Tibial nerve (tissue), 4 donors: ENCODE measurements at places on chromosomes 2 and 18. TPM values are rescaled to one million over a fixed set of nuclear protein-coding genes. Genes with fewer than 3 reads are reported as not detected.

DNA sequence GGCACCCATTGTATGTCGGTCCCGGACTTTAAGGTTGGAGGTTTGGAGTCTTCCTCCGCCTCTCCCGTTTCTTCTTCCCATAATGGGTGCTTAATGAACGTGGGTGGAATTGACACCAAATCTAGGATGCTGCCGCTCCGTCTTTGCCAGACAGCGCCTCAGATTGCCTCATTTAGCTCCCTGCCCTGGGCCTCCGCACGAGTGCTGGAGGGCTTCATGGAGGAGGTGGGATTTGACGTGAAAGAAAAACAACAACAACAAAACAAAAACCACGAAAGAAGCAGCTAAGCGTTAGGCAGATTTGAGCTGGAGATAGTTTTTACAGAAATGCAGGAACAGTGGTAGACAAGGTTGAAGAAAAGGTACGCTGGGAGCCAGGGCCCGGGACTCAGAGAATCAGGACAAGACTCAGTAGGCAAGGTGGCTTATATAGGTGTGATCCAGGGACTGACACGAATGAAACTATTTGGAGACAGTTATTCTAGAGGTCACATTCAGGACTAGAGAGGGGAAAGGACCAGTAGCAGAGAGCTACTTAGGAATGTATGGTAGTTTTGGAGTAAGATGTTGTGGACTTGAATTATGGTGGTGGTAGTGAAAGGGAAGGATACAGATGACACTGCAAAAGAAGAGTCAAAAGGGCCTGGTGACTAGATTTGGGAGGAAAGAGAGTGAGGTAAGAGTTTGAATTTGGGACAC lies 605 bp downstream of the ZNF2 start:
- DNase-seq, result no peak

DNA sequence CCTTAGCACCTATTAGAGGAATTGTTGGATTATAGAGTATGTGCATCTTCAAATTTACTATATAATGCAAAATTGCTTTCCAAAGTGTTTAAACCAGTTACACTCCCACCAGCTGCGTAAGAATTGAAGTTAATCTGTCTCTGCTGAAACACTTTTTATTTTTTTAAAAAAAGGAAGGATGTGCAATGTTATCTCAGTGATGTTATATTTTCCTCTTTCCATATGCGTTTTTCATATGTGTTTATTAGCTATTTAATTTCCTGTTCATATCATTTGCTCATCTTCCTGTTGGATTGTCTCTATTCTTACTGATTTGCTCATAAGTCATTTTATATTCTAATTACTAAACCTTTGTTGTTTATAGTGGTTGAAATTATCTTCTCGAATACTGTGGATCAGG lies 63.2 kb upstream of the RFX8 start:
- DNase-seq, result no peak

GRCh38 chr2:39484206-39484605 lies 47.1 kb upstream of the MAP4K3 start:
- DNase-seq, result no peak

DNA sequence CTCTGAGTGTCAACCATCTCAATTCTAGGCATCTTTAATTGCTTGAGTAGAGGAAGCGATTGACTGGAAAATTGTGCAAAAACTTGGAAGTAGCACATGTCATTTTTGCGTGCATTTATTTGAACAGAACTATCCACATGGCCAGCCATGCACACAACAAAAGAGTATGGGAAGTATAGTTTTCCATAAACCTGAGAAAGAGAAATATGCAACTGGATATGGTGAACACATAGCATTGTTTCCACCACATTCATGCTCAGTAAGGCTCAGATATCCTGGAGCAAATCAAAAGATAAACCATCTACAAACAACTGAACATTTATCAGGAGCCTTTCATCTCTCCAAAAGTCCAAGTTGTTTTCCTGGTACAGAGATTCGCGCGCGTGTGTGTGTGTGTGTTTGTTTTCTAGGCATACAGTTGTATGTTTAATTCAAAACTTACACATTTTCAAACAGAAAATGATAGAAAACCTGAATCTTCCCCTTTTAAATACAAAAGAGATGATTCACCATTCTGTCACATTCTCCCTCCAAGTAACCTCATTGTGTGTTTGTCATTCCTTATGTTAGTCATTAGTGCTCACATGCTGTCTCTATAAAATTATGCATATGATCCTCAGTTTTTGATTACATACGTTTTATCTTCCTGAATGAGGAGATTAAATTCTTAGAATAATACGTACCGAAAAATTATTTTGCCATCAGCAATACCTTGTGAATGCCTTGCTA lies 780.4 kb upstream of the NRXN1 start:
- DNase-seq, result no peak

GRCh38 chr18:7541835-7542234 lies 25.3 kb upstream of the PTPRM start:
- no peak for DNase-seq

DNA sequence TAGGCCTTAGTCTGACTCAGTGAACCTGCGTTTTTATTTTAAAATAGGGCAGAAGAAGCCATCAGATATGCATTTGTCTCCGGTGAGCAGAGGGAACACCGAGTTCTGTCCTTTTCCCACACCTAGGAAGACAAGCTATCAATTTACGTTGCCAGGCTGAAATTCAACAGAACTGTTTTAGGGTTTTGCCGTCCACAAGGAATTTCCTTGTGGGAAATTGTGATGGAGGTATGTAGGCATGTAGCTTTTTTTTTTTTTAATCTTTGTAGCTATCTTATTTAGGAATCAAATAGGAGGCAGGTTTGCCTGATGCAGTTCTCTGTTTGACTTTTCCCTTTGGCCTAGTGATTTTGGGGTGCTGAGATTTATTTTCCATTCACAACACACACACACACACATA lies 62.0 kb upstream of the ASAP2 start:
- DNase-seq, result no peak

DNA sequence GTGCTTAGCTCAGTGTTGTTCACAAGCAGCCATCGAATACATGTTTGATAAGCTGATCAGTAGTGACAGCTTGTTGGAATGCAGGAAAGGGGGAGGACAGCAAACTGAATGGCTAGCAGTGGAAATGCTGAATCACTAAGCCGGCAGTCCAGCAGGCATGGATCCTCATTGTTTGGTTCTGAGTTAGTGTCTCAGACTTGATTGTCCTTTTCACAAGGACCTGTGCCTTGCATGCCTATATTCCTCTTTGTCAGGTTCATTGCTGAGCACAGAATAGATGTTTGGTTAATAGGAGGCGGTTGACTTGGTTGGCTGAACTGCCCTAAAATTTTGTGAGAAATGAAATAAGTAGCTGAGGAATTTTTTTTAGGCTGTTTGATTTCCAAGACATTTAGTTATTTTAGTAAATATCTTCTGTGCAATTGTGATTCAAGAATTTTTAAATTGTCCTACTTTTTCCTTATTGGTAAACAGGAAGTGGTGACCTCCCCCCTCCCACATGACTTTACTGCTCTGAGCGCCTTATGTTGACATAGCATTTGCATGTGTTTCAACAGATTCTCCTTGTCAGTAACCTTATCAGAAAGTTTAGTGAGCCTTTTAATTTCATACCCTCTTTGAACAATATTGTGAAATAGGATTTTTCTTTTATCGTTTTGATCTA lies 21.4 kb upstream of the STON1 start:
- no peak for DNase-seq

- no peak for DNase-seq
Measured at GRCh38 chr2:14994721-14995120, 362.2 kb downstream of the LRATD1 start.

GRCh38 chr2:27721335-27721734 lies 50.2 kb upstream of the MRPL33 start:
- no peak for DNase-seq

DNA sequence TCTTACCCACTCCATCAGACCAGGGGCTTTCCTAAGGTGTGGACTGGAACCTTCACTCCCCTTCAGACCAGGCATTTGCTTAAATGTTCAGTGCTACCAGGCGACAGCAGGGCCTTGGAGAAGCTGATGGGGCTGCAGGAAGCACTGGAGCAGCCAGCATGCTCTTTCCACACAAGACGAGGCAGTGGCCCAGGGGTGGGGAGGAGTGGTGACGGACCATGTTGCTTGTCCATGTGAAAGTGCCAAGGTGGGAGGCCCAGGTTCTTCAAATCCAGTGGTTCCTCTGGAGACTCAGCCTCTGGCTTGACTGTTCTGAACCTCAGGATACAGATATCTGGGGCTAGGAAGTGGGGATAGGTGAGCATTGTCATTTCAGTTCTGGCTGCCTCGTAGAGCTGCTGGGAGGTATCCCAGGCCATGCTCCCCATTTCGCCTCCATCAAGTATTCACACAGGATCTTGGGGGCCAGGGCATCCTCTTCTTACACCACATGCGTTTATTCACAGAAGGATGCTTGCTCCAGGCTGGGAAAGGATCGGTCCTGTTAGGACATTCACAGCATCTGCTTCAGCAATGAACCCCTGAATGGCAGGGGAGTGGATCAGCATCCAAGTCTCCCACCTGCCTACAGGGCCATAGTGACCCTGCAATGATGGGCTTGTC lies 62.2 kb downstream of the SFXN5 start:
- no peak for DNase-seq

GRCh38 chr18:48279312-48279711 lies 129.9 kb downstream of the ZBTB7C start:
- DNase-seq, result no peak

DNA sequence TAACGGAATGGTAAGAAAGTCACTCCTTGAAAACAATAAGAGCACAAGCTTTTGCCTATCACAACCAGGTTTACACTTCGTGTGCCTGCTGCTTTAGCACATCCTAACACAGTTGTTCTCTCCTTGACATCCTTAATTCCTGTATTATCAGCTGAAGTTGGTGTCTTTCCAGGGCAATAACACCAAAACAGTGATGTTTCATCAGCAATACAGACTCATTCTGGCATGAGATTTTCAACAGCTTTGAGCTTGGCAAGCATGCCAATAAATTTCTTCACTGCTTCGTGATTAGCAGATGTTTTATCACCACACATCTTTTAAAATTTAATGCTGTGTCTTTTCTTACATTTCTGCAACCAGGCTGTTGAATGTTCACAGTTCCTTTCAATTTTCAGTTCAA lies 148.4 kb downstream of the EIPR1 start:
- no peak for DNase-seq

- no peak for DNase-seq
Measured at GRCh38 chr18:74524097-74524496, 10.2 kb upstream of the CNDP1 start.

GRCh38 chr2:173386738-173387065 lies 32.0 kb downstream of the CDCA7 start:
- DNase-seq, result no peak

DNA sequence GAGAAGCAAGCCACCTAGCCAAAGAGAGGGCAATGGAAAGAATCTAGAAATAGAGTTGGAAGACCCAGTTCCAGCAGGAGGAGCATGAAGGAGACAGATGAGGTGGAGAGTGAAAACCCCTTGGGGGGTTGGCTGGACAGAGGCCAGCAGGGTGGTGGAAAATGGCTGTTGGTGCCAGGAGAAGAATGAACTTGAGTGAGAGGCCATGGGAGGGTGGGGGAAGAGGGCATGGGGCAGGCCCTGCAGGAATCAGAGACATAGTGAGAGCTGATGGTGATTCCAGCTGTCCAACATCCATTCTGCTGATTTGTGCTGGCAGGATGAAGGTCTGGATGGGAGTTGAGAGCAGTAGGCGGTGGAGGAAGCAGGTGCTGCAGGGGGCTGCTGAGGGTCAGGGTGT lies 108.0 kb upstream of the TNP1 start:
- DNase-seq, result no peak

DNA sequence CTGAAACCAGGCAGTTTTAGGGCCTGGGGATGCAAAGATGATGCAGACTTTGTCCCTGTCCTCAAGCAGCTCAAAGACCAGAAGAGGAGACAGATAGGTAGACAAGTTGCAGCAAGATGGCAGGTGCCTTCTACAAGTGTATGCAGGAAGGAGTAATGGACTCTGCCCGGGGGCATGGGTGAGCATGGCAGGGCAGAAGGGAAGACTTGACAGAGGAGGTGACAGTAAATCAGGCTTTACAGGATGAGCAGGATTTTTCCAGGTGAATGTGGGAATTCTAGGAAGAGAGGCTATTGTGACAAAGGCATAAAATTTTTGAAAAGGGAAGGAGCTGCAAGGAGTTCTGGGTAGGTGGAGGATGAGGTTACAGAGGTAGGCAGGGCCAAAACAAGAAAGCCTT lies 4.7 kb downstream of the EFEMP1 start:
- DNase-seq, result no peak

DNA sequence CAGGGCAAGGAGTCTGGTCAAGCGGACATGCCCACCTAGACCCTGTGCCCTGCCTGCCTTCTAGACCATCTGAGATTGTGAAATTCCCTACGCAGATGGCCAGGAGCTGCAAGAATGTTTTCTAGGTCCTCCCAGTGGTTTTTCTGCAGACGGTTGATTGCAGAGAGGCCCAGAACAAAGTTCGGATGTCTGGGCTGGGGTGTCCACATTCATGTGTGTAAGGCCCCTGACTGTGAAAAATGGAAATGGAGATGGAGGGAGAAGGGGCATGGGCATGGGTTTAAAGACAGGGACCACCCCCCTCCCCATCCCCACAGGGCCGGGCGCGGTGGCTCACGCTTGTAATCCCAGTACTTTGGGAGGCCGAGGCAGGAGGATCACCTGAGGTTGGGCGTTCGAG lies 11.8 kb downstream of the ARHGAP25 start:
- DNase-seq, result no peak

DNA sequence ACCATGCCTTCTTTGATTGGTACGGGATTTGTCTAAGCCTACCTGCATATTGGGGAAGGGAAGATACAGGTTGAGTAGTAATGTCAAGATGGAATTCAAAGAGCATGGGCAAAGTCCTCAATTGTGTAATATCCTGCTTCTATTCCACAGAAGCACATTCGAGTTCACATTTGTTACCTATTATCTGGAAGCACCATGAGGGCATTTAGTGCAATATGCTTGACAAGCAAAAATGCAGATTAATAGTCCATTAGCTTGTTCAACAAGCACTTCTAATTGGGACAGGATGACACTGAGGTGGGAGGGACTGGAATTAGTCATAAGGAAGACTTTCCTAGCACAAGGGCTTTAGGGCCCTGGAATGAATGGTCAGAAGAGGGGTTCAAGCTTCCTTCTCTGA lies 40.5 kb downstream of the MYO5B start:
- no peak for DNase-seq

The ASXL3 gene
- 5.9 TPM for total RNA-seq

The OTOS gene
- total RNA-seq, result not detected

The COLEC12 gene
- total RNA-seq, result 22.2 TPM

- DNase-seq, result no peak
Measured at GRCh38 chr2:61006486-61007105, 10.9 kb upstream of the PEX13 start.

The MPHOSPH10 gene
- 17.8 TPM for total RNA-seq

- no peak for DNase-seq
Measured at GRCh38 chr2:177192788-177193187, 19.8 kb upstream of the HNRNPA3 start.
